ENCODE measurements at places on chromosomes 6 and 20.

GRCh38 chr20:33976959-33977358 is 16.8 kb upstream of the RALY start:
- no peak for DNase-seq

- DNase-seq: no peak
Observed at GRCh38 chr20:59775687-59776055, 157.8 kb downstream of the SYCP2 start.

DNA sequence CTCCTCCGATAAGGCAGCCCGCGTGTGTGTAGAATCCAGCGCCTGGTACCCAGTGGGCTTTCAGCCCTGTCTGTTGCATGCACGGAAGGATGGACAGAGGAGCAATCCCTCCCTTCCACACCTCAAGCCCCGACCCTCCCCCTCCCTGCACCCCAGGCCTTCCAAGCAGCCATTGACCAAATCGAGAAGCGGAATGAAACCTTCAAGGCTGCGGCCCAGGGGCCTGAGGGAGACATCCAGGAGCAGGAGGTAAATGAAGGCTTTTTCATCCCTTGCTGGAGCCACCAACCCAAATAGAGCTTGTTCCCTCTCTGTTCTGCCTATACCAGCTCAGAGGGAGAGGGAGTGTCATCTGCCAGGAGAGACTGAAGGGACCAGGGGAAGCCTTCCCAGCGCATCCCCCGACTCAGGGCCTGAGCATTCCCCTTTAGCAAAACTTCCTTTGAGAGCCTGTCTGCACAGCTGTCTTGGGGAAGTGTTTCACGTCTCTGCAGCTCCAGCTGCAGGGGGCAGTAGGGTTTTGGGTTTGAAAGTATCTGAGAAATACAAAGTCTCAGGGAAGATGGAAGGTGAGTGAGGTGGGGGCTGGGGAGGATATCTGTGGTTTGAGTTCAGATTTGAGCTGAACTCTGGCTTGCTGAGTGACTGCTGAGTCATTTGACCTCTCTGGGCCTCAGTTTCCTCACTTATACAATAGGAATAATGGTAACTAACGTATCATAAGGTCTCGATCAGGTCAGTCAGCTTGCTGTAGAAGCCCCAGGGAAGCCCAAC is 16.1 kb downstream of the FGD2 start:
- DNase-seq: peak; percentile 15

DNA sequence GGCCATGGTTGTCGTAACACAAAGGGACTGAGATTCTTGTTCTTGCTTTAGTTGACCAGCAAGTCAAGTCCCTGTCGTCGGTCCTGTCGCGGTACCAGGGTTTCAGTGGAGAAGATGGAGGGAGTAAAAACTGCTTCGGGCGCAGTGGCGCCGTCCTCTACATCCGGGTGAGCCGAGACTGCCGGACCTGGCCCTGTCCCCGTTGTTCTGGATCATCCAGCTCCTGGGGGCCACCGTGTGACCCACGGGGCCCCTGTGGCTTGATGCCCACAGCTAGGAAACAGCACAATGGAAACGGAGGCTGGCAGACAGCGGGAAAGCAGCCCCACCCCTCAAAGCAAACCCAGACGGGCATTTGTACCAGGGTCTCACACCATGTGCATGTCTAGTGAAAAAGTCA is 15.0 kb downstream of the MTG2 start:
- no peak for DNase-seq
